PC-3 (cell line): ENCODE measurements at places on chromosomes 7 and 10. TPM values are rescaled to one million over a fixed set of nuclear protein-coding genes. Genes with fewer than 3 reads are reported as not detected.
A peak's percentile ranks its signal among the peaks of the same experiment; 100 is the strongest.

The ING3 gene
- 12.4 and 12.8 TPM in 2 replicates for total RNA-seq

The PKD2L1 gene
- not detected in 2 replicates for total RNA-seq

The KCNIP2 gene
- 0.46 and 1.5 TPM in 2 replicates for total RNA-seq

The FAM170B gene
- not detected in 2 replicates for total RNA-seq

The LIPF gene
- not detected in 2 replicates for total RNA-seq

The TMEM140 gene
- 0.52 TPM in 1 of 2 replicates, not detected in the other for total RNA-seq

DNA sequence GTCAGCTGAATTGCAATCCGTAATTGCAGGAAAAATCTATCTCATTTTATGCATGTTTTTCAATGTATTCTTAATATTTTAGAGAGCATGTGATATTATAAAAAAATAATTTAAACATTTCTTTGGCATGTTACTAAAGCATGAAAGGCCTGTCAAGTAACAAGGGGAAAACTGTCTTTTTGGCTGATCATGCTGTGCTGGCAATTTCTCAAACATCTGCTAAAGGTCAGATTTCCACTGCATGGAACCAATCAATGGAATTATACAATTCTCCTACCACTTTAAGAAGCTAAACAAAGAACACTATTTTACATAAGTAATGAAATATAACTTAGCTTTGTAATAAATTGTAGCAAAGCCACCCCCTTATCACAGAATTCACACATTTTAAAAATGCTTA is 49.4 kb downstream of the JMJD1C start:
- DNase-seq, result no peak

GRCh38 chr7:155466142-155466813 is 8.3 kb downstream of the EN2 start:
- no peak for DNase-seq

GRCh38 chr7:149770728-149771636 is 2.4 kb downstream of the ZNF467 start:
- peak; percentile 3 for DNase-seq

DNA sequence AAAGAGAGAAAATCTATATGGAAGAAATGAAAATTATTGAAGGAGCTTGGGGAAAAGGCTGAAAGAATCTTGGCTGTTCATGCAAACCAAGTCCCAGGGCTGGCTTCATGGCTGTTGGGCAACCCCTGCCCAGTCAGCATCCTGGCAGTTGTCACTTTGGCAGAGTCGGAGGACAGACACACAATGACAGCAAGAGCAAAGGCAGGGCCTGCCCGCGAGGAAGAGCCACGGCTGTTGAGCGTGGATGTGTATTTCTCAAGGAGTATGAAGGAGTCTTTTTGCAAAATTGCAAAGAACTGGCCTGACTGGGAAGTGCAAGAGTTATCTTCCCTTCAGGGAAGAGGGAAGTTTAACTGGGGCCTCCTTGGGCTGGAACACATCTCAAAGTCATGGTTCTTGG is 11.7 kb downstream of the PTPRE start:
- DNase-seq, result no peak

- DNase-seq, result no peak
Measured at GRCh38 chr10:132404169-132404880, 7.3 kb downstream of the PWWP2B start.

DNA sequence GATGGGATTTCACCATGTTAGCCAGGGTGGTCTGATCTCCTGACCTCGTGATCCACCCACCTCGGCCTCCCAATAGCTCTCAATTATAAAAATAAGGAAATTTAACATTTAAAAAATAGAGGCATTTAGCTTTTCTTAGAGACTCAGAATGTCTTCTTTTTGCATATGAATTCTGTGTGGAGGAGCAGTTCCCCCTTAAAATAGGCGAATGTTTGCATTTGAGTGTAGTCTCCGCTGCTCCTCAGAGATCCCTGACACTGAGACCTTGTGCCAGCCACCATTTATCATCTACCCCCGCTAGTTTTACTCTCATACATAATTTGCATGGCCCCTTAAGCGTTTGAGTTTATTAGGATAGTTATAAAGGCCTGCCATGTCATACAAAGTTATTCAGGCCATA is 461.9 kb downstream of the SORCS3 start:
- DNase-seq, result no peak

DNA sequence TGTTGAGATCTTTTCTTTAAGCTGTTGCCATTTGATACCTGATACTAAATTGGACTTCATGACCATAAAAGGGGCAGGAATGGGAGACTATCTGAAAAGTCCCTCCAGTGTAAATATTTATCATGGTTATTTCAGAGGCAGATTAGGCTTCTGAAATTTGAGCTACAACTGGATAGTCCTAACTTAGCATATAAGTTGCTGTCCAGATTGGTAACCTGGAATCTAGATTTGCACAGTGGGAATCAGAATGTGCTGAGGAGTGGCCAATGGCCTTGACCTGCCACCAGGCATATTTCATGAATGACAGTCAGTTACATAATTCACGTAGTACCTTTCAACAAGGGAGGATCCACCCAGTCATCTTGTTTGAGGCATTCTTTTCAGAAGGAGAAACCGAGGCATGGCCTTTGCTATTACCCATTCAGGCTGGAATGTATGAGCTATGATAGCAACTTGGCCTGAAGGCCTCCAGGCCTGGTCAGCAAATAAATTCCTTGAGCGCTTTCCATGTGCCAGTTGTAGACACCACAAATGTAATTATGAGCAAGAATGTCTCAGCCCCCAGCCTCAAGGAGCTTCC is 80.0 kb downstream of the EEPD1 start:
- DNase-seq, result peak; percentile 36
